ENCODE measurements at places on chromosomes 7 and 10.

DNA sequence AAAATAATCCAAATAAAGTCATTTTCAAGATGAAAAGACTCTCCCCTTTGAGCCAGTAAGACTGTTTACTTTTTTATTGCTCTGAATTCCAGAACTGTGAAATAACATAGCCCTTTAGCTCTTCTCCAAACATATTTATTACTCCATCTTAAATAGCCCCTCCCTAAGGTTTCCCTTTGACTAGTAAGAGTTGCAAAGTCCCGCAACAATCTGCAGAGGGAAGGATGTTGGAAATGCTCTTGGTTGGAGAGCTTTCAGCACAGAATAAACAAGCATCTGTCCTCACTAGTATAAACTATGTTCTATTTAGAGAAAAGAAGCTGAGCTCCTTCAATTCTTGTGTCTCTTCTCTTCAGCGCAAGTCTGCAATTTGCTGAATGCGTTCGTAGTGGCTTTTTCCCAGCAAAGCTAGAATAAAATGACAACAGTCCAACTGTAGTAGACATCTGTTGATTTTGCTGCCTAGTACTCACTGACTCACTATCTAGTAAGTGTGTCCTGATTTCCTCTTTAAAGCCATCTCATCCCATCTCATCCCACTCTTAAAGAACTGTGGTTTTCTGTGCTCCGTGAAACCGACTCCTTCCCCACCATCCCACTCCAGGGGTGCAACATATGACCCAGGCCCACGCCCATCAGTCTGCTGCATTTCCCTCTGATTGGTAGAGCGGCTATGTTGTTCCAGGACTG, 104.0 kb downstream of the FAM107B start:
- DNase-seq: peak; percentile 64

DNA sequence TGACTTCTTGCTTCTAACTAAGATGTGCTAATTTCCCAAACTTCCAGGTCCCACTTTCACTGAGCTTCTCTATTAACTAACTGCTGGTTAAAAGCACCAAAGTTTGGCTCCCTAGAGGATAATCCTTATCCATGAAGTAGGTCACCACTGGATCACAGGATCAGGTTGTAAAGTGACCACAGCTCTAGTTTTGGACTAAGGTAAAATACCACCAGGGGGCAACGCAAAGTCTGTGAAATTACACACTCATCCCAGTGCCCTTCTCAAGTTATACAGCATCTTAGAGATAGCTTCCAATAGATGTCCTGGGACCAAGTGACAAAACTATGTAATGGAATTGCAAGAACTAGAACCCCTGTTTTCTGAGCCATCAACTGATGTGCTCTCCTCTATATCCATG, 116.4 kb upstream of the ASAH2 start:
- peak; percentile 39 for DNase-seq

DNA sequence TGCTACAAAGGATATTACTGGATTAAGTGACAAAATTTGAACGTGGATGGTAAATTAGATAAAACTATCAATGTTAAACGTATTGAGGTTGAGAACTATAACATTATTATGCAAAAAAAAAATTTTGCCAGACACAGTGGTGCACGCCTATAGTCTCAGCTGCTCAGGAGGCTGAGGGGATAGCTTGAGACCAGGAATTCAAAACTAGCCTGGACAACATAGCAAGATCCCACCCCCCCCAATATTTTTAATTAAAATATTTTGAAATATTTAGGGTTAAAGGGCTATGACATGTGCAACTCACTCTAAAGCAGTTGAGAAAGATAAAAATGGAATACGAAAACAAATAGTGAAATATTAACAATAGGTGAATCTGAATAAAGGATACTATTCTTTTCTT, 45.1 kb upstream of the ANAPC16 start:
- DNase-seq: no peak

- no peak for DNase-seq
Measured at GRCh38 chr10:26780106-26780792, 80.5 kb downstream of the ABI1 start.

DNA sequence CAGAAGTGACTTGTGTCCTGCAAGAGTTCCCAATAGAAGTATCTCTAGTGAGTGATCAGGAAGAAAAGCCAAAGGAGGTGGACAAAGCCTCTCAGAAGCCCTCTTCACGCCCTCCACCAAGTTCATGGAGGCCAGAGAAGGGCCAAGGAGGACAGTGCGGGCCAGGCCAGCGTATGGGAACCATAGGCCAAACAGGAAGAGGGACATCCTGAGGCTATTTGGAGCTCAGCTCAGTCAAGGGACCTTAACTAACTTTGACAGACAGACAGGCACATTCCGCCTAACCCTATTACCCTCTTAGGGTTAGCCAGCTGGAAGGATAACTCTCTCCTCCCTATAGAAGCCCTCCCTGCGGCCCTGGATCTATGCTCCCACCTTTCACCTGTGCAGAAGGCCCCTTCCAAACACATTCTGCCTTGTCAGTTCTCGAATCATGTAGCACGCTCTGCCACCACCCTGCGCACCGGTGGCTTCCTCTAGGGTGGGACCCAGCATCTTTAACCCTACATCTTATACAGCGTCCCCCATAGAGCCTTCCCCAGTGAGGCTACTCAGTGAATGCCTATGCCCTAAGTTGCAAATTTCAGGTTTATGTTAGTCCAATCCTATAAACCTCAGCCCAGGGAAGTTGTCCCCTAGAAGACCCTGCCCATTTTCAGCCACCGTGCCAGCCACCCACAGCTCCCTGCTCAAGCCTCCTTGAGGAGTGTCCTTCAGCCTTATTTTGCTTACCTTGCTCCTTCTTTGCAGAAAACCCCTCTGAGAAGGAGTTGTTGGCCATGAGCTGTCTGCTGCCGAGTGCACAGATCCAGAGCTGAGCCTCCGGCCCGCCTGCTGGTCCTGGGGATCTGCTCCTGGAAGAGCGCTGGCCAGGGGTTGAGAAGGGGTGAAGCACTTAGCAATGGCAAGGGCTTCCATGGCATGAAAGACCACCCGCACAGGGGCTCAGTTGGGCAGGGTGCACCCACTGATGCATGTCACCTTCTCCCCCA, 36.9 kb downstream of the FRMPD2 start:
- no peak for DNase-seq
